ENCODE measurements at places on chromosomes 12 and 14.

DNA sequence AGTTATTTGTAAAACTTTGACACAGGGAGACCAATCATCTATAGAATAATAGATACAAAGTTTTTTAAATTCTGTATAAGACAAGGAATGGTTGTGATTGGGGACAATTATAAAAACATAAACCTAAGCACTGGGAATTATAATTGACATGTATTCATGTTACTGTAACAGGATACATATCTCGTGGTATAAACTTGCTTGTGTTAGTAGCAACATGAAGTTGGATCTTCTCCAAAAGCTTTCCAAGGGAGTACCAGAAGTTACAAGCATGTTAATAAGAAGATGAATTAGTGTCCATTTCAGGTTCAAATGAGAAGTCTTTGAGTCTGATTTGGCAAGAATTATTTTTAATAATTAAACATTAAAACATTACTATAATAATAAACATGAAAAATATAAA is 42.2 kb downstream of the CDKL1 start:
- no peak for DNase-seq

- DNase-seq: no peak
These were observed 276.4 kb upstream of the SFSWAP start for GRCh38 chr12:131434208-131435125.

GRCh38 chr14:23101213-23101970 is 3.4 kb downstream of the CIROP start:
- DNase-seq: no peak

DNA sequence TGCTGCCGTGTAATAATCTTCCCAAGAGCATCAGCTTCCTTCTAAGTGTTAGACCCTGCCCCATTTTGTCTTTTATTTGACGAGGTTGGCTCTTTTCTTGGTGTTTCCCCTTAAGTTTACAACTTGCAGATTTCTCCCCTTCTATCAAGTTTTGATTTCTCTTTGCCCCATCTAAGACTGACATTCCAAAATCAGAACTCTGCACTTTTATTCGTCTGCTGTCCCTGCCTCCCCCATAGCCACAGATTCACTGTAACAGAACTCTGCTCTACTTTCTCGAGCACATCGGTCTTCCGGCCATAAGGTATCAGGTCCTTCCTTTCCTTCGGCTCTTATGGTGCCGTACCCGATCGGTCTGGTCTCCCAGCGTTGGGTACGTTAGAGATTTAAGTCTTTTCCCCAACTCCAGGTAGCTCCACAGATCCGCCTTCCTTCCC is 563 bp downstream of the DCP1B start:
- DNase-seq: no peak

- DNase-seq: no peak
These were observed 102.4 kb downstream of the CCDC91 start for GRCh38 chr12:28292699-28293098.

DNA sequence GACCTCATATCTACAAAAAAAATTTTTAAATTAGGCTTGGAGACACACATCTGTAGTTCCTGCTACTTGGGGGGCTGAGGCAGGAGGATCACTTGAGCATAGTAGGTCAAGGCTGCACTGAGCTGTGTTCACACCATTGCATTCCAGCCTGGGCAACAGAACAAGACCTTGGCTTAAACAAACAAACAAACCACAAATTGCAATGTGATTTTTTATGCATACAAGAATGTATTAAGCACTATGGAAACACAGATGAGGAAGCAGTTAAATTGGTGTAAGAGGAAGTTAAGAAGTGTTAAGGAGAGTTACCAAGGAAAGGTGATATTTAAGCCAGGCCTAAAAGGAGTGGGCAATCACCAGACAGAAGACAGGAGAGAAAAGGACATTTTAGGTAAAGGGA is 83.6 kb upstream of the HECTD1 start:
- DNase-seq: no peak

- no peak for DNase-seq
These were observed 86.6 kb downstream of the KITLG start for GRCh38 chr12:88493636-88494035.

GRCh38 chr14:103711516-103712431 is 3.5 kb downstream of the XRCC3 start:
- DNase-seq: no peak

- no peak for DNase-seq
These were observed 286.0 kb downstream of the ZFP36L1 start for GRCh38 chr14:68506645-68507419.

GRCh38 chr12:47775100-47775911 is 2.3 kb downstream of the SLC48A1 start:
- no peak for DNase-seq

GRCh38 chr12:29961231-29961630 is 177.5 kb upstream of the TMTC1 start:
- DNase-seq: no peak

- no peak for DNase-seq
These were observed 196.9 kb downstream of the KITLG start for GRCh38 chr12:88383405-88383804.

DNA sequence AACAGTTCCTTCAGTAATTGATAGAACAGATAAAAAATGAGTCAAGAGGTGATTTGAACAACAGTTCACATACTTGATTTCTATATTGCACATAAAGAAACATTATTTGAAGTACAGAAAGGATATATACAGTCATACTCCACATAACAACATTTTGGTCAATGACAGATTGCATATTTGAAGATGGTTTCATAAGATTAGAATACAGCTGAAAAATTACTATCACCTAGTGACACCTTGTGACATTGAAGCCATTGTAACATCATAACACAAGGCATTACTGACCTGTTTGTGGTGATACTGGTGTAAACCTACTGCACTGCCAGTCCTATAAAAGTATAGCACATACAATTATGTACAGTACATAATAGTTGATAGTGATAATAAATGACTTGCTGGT is 43.1 kb upstream of the ABCC9 start:
- DNase-seq: no peak

DNA sequence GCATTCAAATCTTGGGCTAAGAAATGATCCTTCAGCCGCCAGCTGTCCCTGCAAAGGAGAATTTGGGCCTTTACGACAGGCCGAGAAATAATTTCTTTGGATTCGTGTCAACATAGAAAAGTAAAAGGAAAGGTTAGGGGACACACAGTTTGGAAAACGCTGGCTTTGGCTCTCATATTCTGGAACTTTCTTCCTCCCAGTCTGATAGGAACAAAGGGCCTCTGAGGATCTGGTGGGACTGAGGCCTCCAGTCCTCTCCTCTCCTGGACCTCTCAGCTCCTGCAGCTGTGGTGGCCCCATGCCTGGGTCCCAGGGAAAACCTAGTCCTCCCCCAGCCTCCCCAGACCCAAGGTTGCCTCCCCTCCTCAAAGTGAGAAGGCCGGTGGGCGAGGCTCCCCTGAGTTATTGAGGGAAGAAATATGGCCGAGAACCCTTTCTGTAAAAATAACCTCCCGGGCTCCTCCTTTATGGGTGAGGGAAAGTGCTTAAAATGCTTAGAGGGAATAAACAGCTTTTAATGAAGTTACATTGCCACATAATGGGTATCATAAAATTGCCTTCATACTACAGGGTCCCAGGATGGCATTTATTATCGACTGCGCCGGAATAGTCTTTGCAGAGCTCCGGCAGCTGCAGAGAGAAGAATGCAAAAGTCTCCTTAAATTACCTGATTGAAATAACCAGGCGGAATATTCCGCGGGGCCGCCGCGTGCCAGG is 188.3 kb downstream of the PHETA1 start:
- no peak for DNase-seq

- no peak for DNase-seq
These were observed 155.5 kb upstream of the KRR1 start for GRCh38 chr12:75666939-75667334.

DNA sequence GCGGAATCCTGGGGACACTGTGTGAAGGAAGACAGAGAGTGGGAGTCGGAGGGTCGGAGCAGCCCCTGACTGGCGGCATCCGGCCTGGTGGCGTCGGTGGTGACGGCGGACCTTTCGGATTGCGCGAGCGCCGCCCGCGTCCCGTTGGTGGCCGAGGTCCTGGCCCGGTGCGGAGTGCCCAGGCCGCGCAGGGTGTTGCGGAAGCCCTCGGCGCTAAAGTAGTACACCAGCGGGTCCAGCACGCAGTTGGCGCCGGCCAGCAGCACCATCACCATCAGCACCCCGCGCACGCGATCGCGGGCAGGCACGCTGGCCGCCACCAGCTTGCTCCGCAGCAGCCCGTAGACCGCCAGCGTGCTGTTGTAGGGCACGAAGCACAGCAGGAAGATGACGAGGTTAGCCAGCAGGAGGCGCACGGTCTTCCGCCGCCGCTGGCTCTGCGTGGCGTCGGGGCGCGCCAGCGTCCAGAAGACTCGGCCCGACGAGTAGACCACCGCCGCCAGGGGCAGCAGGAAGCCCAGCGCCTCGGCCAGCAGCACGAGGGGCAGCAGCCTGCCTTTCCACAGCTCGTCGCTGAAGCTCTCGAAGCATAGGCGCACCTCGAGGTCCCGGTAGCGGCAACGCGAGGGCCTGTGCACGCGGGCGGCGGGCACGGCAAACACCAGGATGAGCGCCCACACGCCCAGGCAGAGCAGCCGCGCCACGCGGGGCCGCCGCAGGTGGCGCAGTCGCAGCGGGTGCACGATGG is 13.1 kb upstream of the CHD4 start:
- DNase-seq: no peak

GRCh38 chr12:75944097-75944904 is 87.3 kb downstream of the PHLDA1 start:
- DNase-seq: peak; percentile 71

- DNase-seq: no peak
These were observed 3.7 kb downstream of the NFKBIA start for GRCh38 chr14:35400648-35401421.

DNA sequence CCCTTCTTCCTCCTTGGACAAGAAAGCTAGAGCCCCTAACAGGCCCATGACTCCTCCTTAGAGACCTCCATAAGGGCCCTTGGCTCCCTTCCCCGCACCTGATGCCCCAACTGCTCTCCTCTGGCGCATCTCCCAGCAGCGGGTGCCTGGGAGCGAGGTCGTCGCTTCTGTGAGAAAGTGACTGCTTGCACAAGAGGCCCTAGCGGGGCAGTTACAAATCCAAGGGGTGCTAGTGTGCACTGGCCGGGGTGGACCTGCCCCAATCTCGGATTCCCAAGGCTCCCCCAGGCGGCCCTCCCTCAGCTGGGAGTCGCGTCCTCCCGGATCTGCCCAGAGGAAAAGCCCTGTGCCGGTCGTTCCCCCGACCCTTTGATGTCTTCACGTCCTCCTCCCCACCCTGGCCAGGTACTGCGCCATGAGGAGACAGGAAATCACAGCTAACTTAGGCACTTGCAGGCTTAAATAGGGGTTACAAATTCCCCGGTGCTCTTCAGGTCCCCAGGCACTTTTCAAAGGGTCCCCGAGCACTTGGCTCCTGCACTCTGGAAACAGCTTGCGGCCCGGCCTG is 2.8 kb downstream of the NKX2-8 start:
- no peak for DNase-seq

GRCh38 chr12:98466640-98467400 is 48.6 kb upstream of the TMPO start:
- DNase-seq: no peak

GRCh38 chr12:123928897-123929296 is 43.7 kb downstream of the CCDC92 start:
- DNase-seq: no peak

- no peak for DNase-seq
These were observed 69.9 kb downstream of the PLXNC1 start for GRCh38 chr12:94218233-94218632.

GRCh38 chr14:55745906-55746305 is 165.9 kb downstream of the KTN1 start:
- DNase-seq: no peak

DNA sequence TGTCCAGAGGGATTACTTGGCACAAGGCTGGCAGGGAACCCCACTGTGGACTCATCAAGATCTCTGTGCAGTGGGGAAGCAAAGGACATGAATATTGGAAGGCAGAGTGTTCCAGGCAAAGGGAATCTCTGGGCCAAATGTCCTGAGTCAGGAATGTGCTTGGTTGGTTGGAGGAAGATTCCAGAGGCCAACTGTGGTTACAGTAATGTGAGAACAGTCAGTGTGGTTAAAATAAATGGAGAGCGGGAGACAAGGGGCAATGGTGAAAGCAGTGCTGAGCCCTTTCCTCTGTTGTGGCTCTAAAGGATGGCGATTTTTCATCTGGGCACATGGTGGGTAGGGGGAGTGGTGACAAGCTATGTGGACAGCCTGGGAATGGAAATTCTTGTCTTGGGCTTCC is 948.2 kb downstream of the BCL11B start:
- DNase-seq: no peak

DNA sequence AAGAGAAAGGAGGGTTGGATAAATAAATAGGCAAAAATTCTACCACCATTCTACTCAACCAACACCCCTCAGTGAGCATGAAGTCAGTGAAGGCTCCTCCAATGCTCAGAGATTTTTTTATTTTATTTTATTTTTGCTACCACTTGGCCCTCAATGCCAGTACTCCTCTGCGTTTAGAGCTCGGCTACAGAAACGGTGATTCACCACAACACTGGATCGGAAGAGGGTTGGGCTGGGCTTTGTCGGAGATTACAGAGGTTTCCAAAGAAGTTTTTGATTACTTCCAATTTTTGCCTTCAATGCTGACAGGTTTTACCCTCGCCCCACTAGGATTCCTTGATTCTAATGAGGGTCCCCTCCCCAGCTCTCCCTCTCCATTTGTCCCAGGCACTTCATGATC is 1027.2 kb upstream of the TMEM132C start:
- DNase-seq: no peak

GRCh38 chr12:5794156-5794555 is 150.9 kb downstream of the ANO2 start:
- DNase-seq: no peak

DNA sequence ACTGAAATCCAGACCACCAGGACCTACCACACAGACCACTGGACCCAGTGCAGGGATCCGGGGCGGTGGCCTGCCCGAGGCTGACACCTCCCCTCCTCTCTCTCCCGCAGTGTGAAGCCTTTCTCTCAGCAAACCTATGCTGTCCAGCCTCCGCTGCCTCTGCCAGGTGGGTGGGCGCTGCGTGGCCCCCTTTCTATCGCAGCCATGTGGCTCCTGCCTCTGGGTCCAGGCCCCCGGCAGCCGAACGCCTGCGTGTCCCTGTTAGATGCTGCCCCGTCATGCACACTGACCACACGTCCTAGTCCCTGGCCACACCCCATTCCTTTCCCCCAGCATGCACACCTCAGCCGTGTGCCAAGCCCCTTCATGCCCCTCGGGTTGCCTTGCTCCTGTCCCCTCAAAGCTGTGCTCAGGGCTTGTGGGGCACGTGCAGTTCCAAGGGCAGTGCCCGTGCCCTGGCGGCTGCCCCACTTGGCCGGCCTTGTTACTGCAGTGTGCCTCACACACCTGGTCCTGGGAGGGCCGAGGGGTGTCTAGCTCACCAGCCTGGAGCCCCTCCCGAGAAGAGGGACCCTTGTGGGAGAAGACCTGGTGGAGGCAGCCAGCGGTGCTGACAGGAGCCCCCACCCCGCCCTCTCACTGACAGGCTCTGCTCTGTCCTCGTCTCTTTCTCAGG is 58.0 kb upstream of the TSPAN9 start:
- no peak for DNase-seq

GRCh38 chr12:71763677-71764379 is 9.2 kb downstream of the RAB21 start:
- no peak for DNase-seq

- no peak for DNase-seq
These were observed 14.2 kb downstream of the ZNF641 start for GRCh38 chr12:48336564-48336963.

GRCh38 chr12:98385641-98386040 is 129.7 kb upstream of the TMPO start:
- DNase-seq: no peak

Measured in glomerular endothelial cell (primary cell).